CD4-positive, alpha-beta T cell treated with Interferon gamma for 1 hour (primary cell): ENCODE measurements at places on chromosomes 4 and X.

- DNase-seq: no peak
These were observed 22.1 kb downstream of the GRIA3 start for GRCh38 chrX:123206176-123206575.

DNA sequence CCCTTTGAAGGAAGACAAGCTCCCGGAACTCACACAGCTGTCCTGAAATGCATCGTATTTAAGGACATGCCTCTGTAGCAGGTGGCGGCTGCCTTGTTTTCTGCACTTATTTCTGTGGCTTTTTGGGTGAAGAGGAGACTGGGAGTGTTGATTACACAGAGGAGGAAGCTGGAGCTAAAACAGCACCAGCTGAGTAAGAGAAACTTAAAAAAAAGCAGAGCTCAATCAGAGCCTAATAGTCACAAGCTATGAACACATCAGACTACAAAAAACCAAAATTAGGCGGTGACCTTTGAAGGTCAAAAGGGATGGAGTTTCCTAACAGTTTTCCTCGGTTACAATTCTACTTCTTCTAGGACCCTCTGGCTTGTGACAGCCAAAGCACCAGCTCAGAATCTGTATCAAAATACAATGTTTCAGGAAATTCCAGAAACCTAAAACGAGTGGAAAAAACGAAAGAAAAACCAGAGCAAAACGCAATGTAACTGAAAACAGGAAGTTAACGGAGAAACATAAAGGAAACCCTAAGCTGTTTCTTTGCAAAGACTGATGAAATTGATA, 13.5 kb downstream of the PRKX start:
- no peak for DNase-seq

DNA sequence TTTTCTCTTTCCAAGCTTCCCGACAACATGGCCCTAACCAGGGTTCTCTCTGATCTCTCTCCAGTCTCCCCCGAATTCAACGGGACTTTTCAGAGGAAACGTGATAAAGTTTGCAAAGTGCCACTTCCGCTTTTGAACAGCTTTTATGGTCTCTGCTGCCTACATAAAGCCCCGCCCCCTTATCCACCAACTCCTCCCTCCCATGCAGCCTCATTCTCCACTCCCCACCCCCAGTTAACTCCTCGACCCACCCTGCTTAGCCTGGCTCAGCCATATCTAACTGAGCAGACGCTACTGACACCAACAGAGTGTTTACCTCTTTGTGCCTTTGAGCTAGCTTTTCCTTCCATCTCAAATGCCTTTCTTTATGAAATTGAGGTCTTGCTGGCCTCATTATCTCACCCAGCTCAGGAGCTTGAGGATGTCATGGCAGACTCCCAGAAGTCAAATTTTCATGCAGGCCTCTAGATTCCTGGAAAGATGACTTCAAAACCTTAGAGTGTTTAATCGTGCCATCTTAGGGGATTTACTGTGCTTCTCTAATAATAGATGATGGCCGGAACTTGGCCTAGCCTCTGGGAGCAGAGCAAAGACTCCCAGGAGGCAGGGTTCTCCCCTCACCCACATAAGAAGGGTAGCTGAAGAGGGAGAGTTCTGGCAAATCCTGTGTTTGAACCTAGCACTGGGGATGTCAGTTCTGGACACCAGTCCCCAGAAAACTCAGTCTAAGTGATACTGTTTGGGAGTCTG, 606.0 kb downstream of the BCOR start:
- peak; percentile 72 for DNase-seq

- DNase-seq: no peak
These were observed 19.0 kb downstream of the CXXC4 start for GRCh38 chr4:104475652-104476051.

DNA sequence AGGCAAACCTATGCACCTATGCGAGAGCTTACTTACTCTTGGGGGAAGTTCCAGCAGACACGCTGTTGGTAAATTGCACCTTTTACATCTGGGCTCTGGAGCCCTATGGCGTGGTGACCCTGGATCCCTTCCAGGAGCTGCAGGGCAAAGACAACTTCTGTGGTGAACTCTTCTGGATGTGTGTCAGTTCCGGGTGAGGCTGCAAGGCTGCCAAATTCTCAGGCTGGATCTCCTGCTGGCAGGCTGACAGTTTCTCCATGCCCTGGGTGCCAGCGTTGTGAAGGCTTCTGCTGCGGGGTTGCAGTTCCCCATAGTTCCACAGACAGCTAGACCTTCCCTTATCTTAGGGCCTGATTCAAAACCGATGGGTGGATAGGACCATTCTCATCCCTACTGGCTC, 37.9 kb downstream of the RAP2C start:
- DNase-seq: no peak

- no peak for DNase-seq
These were observed 359.6 kb upstream of the LCORL start for GRCh38 chr4:18381186-18381585.

DNA sequence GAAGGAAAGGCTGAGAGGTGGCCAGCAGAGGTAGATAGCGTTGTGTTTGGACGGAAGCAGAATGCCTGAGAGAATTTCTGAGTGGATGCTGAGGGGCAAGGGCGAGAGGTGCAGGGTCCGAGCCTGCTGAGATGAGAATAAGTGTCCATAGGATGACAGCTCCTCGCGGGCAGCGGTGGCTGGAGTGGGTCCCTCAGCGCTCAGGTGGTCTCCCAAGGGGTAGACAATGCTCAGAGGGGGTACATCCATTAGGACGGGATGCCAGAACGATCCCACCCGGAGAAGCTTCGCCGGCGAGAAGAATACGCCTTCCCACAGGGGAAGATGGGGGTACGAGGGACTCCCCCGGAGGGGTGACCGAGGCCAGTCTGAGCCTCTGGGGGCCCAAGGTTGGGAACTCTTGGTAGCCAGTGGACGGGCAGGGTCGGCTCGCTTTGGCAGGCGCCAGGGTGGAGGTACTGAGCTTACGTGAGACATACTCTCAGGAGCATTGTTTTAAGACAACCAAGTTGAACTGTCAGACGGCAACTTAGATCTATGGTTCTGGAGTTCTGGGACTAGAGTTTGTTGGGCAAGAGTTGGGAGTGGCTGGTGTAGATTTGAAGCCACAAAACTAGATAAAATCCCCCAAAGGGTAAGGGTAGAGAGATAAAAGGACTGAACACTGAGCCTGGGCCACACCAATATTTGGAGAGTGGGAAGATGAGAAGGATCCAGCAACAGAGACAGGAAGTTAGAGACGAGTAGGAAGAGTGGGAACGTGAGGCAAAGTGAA, 15.8 kb downstream of the BRCC3 start:
- DNase-seq: no peak

- DNase-seq: no peak
These were observed 30.0 kb upstream of the CYP2U1 start for GRCh38 chr4:107901213-107901934.

DNA sequence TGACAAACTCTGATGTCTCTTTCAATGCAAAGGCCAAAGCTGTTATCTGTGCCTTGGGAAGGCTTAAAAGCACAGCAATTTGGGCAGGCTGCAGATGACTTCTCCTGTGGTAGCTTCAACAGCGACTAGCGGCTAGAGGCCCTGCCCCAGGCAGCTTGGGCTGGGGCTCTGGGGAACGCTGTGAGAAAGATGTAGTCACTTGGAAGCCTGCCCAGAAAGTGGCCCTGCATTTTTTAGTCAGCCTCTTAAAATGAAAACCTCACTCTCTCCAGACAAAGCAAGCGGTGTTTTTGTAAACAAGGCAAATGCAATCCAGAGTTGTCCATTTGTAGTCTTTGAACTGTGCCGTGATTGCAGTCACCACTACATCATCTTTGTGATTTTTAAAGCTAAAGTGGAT, 27.5 kb downstream of the PCYT1B start:
- DNase-seq: no peak

DNA sequence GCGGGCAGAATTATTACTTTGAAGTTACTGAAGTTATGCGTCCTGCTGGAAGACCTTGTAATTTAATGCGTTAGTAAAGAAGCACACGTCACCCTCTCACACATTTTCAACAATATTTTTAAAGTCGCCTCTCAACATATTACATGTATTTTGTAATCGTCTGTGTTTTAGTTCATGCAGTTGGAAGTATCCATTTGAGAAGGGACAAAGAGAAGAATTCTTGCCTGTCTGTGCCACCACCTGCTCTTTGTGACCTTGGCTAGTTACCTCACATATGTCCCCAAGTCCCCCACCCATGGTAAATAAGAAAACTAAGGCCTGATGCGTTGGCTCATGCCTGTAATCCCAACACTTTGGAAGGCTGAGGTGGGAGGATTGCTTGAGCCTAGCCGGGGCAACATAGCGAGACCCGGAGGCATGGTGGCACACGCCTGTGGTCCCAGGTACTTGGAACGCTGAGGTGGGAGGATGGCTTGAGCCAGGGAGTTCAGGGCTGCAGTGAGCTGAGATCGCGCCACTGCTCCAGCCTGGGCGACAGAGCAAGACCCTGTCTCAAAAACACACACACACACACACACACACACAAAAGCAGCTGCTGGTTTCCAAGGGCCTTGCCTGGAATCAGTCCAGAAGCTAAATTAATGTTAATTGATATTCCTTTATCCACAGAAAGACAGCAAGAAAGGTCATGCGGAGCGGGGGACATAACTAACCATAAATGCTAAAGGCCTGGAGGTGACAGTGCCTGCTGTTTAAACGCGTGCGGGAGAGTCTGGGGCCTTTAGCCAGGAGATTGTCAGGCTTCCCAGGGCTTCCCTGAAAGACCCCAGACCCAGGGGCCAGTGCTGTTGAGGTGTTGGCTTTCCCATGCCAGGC, 811 bp downstream of the TMEM187 start:
- DNase-seq: no peak

DNA sequence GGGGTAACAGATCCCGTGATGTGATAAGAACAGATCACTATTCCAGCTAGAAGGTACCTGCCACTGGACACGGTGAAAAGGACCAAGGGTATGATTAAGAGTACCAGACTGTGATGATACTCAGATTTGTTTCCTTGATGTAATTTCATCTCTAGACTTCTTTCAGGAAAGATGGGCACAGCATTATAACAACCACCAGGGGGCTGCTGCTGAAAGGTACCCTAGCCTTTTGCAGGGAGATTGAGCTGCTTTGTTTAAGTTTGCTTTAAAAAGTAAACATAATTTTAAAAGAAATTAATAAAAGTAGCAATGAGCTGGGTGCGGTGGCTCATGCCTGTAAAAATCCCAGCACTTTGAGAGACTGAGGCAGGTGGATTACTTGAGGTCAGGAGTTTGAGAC, 145.4 kb downstream of the EMCN start:
- no peak for DNase-seq

DNA sequence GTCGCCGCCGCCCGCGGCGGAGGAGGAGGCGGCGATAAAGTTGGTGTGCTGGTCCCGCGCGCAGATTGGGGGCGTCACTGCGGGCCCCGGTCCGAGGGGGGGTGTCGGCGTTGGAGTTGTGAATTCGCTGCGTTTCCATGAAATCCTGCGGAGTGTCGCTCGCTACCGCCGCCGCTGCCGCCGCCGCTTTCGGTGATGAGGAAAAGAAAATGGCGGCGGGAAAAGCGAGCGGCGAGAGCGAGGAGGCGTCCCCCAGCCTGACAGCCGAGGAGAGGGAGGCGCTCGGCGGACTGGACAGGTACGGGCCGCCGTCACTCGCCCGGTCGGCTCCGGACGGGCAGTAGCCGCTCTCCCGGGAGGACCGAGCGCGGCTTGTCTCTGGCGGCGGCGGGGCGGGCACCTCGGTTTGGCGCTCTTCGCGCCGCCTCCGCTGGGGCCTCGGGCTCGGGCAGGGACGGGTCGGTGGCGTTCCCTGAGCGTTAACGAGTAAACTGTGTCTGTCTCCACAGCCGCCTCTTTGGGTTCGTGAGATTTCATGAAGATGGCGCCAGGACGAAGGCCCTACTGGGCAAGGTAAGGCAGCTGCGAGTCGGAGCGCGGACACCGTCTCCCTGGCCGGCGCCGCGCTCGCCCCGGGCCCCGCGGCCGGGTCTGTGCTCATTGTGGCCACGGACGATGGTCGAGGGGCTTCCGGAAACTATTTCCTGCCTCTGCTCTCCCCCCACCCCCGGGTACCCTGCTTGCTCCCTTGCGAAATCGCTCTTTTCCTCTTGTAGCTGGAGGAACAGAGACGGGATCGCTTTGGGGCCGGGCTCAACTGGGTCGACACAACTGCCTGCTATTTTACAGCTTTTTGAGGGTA, 658 bp downstream of the KDM6A start:
- DNase-seq: peak; percentile 54

- no peak for DNase-seq
These were observed 175.9 kb downstream of the SLC39A8 start for GRCh38 chr4:102169345-102169744.

GRCh38 chr4:151206241-151207005, 70.5 kb upstream of the PRSS48 start:
- DNase-seq: no peak

DNA sequence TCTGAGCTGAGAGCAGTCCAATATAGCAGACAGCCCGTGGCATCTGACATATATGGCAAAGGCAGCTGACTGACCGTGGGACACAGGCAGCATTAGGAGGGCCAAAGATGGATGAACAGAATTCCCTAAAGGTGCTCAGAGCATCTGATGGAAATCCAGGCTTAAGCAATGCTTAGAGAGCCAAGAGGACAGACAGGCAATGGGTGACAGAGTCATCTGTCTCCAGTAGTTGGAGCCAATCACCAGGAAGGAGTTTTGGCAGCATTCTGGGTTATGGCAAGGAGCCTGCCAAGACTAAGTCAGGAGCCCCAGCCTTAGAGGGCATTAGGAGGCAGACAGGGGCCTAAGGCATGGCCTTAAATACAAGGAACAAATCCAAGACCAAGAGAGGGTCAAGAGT, 153.3 kb upstream of the USP9X start:
- no peak for DNase-seq

DNA sequence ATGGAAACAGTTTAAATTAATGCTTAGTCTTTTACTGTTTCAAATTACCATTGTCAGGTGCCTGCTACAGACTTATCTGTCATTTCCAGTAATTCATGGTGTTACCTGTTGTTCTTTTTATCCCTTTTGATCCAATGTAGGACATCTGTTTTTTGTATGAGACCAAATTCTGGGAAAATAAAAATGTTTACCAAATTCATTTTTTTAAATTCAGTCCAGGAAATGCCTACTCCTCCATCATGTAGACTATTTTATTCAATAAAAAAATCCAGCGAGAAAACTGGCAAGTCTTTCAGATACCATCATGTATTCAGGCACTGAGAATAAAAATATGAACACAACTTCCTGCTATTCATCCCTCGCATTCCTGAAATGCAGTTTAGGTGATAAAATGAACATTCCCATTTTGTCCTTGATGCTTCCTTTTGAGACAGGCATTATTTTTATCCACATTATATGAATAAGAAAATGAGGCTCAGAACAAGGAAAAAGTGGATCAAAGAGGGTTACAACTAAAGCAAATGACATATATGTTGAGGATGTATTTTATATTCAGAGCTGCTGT, 584.2 kb downstream of the SPRY1 start:
- no peak for DNase-seq

- DNase-seq: no peak
These were observed 220.4 kb upstream of the AGTR2 start for GRCh38 chrX:115949900-115950822.

DNA sequence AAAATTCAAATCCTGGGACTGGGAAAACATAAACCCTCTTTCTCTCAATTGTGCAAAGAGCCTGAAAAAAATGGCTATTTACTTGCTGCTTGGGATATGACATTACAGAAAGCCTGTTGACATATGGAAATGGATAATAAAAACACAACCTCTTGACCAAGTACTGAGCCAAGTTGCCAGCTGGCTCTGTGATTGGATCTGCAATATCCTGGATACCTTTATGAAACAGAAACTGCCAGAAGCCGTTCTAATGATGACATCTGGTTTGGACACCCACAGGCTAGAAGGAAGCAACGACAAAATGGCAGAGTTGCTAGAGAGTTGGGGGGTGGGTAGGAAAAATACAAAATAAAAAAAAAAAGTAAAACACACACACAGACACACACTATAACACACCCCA, 481.4 kb downstream of the FAT4 start:
- no peak for DNase-seq

- DNase-seq: no peak
These were observed 48.6 kb upstream of the MCUB start for GRCh38 chr4:109511414-109511813.
